ENCODE measurements at places on chromosomes 2 and 18.
A peak's percentile ranks its signal among the peaks of the same experiment; 100 is the strongest.

DNA sequence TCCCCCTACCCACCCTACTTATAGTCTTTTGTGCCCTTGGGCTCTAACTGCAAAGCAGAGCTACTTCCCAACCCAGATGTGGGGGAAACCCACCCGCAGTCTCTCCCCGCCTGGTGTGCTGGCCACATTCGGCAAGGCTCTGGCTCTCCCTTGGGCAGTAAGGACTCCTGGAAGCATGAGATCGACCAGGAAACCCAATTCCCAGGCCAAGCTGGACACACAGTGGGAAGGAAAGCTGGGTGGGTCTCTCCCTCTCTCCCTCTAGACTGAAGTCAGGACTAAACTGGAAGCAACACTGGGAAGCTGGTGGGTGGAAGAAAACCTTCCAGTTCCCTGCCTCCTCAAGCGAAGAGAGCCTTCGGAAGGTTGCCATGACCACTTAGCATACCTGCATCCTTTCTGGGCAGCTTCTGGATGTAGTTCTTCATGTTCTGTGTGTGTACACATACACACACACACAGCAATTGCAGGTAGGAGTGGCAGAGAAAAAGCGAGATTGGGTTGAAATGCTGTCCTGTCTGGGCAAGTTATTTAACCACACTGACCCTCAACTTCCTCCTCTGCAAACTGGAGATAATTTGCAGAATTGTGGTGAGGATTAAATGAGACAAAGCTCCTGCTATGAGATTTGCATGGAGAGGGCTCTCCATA lies 33.9 kb downstream of the ZBTB7C start:
- DNase-seq, result no peak

DNA sequence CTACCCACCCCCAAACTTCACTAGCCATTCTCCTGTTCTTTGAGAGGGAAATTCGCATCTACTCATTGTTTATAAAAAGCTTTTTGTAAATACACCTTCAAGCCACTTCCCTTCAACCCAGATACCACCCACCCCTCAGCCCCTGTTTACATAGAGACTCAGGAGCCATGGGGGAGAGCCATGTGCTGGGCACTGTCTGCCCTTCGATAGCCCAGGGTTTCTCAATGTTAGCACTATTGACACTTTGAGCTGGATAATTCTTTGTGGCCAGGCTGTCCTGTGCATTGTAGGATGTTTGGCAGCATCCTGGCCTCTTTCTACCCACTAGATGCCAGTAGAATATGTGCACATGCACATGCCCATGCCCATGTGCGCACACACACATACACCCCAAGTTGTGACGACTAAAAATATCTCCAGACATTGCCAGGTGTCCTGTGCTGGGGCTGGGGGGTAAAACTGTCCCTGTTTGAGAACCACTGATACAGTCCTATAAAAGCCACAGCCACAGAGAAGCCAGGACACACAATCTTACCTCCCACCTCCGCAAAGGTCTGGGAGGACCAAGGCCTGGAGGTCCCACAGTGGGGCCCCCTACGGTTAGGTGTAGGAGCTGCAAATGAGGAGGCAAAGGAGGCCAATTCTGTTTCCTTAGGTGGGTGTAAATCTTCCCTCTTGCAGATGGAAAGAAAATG lies 44.5 kb upstream of the ASPRV1 start:
- no peak for DNase-seq

- no peak for DNase-seq
These were observed 255.8 kb downstream of the ERBB4 start for GRCh38 chr2:212282671-212283261.

GRCh38 chr2:217698691-217699090 lies 304.1 kb downstream of the TNS1 start:
- no peak for DNase-seq

- DNase-seq, result no peak
These were observed 46.2 kb upstream of the DYNC2LI1 start for GRCh38 chr2:43727634-43728014.

DNA sequence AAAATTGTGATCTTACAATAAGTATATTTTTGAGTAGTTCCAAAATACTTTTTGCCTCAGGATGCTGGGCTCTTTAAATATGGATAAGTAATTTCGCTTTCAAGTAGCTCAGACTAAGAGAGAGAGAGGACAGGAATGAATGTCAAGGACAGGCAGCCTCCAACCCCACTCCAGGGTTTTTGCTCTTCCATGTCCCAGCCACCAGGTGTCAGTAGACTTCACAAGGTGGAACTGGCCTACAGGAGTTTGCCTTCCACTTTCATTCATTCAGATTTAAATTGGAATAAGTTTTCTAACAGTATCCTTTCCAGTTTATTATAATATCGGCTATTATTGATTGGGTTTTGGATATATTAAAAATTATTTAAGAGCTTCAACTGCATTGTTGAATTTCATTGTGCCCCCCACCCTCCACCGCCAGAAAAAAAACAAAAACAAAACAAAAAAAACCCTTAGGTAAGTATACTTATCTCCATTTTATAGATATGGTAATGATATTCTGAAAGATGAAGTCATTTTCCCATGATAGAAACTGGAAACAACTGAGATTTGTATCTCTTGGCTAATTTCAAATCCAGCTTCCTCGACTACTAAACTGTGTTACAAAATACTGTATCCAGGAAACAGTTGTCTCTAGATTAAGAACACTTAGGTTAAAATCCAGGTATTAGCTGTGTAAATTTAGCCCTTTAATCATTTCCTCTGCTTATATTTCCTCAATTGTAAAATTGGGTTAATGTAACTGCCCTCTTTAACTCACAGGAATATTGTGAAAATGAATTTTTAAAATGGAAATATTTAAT lies 793.1 kb downstream of the ERBB4 start:
- peak; percentile 52 for DNase-seq

DNA sequence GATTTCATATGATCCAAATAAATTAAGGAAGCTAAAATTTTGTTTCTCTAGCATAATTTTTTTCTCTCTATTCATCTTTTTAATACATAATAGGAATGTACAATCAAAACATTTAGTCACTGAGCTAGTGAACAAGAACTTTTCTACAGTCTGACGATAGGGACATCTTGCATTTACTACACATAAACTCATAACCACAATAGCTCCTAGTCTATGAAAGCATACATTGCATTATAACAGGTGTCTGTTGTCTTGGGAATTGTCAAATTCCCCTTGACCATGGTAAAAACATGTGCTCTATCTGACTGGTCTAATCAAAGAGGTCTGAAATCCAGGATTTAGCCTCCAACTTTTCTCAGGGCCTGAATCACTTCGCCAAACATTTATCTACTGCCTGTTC lies 144.8 kb downstream of the FAM124B start:
- DNase-seq, result peak; percentile 35

DNA sequence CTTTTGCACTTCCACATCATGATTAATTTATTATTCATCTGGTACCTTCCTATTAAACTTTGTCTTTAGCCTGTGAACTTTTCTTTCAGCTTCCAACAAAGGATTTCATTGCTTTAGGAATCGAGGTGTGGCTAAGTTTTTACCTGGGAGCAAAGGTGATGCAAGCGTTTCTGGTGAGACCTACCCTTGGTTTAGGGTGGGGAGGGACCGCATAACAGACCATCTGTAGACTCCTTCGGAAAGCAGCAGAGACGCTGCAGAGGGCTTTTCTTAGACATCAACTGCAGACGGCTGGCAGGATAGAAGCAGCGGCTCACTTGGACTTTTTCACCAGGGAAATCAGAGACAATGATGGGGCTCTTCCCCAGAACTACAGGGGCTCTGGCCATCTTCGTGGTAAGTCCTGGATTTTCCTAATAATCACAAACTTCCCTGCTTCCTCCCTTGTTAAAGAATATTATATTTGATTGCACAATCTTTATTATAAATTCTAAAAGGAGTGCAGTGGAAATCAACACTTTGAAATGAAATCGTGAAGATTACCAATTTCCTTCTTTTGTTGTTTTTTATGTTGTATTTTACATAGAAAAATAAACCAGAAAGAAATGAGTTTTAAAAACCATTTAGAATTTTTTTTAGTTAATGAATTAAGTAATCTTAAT lies at the start of gene DSG3:
Gene DSG3, plus strand, starts transcription at position 212 of the 662 bp plus-strand sequence. Its CDS starts 137 bp downstream, at position 349.
- no peak for DNase-seq

GRCh38 chr2:138187221-138187620 lies 222.9 kb downstream of the HNMT start:
- no peak for DNase-seq

DNA sequence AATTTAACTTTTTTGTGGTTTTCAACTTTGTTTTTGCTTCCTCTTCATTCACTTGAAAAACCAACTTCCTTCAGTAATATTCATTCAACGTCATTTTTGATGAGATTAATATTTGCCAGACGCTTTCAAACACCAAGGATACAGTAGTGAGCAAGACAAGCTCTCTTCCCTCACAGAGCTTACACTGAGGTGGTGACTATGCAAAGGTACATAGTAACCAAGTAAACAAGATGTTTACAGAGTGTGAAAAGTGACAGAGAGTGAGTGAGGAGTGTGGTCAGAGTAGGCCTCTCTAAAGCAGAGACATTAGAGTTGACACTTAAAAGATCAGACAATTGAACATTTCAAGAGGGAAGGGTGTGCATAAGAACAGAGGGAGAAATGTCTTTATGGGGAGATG lies 155.5 kb downstream of the TMEM247 start:
- no peak for DNase-seq

DNA sequence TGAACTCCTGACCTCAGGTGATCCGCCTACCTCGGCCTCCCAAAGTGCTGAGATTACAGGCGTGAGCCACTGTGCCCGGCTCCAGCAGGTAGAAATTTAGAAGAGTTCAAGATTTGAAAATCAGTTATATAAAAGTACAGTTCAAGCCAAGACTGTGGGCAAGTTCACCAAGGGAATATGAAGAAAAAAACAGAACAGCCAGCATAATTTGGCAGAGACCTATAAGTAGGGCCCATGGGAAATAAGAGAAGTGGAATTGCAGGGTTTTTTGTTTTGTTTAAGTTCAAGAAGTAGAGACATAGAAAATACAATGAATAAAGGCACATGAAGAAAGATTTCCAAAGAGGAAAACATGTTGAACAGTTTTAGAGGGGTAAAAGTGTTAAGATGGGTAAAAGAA lies 57.9 kb downstream of the BAZ2B start:
- peak; percentile 4 for DNase-seq

- DNase-seq, result no peak
These were observed 95.0 kb downstream of the TGFA start for GRCh38 chr2:70458661-70459060.

- no peak for DNase-seq
These were observed 125.1 kb upstream of the EPAS1 start for GRCh38 chr2:46171996-46172546.

GRCh38 chr2:165573534-165574461 lies 104.3 kb downstream of the CSRNP3 start:
- no peak for DNase-seq

DNA sequence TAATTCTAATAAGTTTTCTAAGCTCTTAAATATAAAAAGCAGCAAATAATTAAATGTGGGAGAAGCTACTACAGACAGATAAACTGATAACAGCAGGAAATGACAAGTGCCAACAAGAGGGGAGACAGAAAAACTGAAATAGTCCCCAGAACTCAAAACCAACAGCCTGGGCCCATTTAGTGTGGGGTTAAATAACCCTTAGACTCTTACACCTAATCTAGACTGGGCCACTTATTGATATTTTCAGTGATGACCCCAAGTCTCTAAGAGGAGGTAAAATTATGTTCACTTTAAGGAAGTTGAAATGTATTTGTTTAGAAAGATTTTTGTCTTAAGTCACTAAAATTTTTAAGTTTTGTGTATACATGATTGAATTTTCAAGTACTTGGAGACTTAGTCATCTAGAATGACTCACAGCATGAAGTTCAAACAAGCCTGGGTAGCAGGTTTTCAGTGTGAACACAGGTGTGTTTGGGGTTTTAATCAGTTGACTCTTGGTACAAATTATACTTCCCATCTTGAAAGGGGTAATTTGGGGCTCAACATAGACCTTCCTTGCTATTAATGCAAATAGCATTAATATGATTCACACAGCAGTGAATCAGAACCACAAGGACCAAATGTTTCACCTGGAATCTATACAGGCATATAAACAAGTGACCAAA lies 54.9 kb upstream of the MYO3B start:
- peak; percentile 17 for DNase-seq

DNA sequence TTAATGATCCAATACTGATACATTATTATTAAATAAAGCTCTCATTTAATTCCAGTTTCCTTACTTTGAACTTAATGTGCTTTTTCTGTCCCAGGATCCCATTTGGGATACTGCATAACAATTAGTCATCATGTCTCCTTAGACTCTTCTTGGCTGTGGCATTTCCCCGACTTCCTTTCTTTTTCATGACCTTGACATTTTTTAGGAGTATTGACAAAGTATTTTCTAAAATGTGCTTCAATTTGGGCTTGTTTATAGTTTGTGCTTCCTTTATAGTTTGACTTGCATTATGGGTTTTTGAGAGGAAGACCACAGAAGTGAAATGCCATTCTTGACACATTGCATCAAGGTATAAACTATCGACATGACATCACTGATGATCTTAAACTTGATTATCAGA lies 46.1 kb upstream of the KIF5C start:
- DNase-seq, result no peak

- DNase-seq, result no peak
These were observed 22.5 kb upstream of the RAB31 start for GRCh38 chr18:9685615-9685890.

- no peak for DNase-seq
These were observed 63.2 kb upstream of the TFCP2L1 start for GRCh38 chr2:121348128-121348740.

DNA sequence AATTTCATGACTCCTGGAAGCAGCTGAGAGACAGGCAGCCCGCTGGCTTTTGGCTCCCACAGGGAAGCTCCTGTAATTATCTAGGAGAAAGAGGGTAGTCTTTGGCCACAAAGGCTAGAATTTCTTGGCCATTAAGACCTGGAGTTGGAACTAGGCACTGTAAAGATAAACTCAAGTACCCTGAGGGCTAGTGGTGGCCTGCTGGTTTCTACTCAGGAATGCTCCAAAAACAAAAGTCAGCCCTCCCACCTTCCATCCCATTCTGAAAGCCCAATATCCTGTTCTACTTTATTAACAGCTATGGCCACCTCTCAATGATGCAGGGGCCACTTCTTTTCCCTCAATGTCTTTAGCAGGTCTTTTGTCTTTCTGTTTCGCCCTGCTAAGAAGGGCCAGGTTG lies 34.0 kb upstream of the CYP26B1 start:
- no peak for DNase-seq

Data from fibroblast of upper back skin (primary cell).